ENCODE measurements at places on chromosomes 6 and 20.

GRCh38 chr6:170317718-170318117, 11.2 kb downstream of the FAM120B start:
- DNase-seq: no peak

- no peak for DNase-seq
Measured at GRCh38 chr6:167858086-167858591, 31.4 kb downstream of the AFDN start.

- DNase-seq: no peak
Measured at GRCh38 chr6:128507337-128508310, 12.8 kb downstream of the PTPRK start.

GRCh38 chr6:14618759-14619418, 501.3 kb downstream of the CD83 start:
- no peak for DNase-seq

GRCh38 chr20:32681175-32682084, 7.7 kb upstream of the C20orf203 start:
- no peak for DNase-seq

DNA sequence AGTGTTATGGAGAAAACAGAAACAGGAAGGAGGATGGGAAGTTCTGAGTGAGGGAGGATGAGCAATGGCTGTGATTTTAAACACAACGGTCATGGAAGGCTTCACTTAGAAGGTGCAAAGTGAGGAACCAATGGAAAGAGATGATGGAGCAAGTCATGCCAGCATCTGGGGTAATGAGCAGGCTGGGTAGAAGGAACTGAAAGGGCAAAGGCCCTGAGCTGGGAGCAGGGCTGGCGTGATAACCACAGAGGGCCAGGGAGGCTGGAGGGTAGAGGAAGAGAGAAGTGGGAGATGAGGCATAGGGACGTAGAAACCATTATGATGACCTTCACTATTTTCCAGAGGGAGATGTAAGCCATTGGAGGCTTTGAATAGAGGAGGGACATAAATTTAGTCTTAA, 43.6 kb downstream of the NHLRC1 start:
- no peak for DNase-seq

DNA sequence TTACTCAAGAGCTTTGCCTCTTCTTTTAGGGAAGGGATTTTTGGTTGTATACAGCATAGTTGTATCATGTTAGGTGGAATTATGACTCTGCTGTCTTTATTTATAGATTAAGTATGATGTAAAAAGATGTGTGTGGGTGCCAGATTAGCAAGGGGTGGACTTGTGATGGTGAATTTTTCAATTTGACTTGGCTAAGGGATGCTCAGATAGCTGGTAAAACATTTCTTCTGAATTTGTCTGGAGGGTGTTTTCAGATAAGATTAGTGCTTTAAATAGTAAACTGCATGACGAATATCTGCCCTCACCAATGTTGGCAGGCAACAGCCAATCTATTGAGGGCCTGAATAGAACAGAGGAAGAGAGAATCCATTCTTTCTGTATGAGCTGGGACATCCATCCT, 173.3 kb upstream of the TNFAIP3 start:
- DNase-seq: no peak

DNA sequence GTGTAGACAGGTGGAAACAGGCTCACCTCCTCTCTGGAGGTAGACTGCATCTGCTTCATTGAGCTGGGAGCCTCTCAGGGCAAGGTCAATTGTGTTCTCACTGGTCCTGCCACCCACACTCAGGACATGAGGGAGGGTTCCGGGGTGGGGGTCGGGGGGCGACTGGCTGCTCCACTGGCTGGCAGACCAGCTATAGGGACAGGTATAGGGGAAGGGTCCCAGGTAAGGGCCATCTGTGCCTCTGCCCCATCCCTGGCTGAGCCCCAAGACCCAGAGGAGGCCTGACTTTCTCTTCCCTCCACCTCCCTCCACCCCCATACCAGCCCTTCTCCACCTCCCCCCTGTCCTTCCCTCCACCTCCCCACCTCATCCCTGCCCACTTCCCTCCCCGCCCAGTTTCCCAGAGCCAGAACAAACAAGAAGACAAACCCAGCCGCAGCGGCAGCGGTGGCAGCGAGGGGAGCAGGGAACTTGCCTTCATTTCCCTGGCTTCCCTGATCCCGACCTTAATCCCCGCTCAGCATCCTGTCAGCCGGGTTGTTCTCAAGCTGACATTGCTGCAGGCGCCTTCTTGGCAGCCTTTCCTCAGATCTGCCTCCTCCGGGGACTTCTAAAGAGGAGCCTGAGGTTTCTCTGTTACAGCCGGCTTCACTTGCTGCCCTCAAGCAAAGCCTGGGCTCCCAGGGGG, 18.3 kb upstream of the FOXP4 start:
- DNase-seq: no peak

DNA sequence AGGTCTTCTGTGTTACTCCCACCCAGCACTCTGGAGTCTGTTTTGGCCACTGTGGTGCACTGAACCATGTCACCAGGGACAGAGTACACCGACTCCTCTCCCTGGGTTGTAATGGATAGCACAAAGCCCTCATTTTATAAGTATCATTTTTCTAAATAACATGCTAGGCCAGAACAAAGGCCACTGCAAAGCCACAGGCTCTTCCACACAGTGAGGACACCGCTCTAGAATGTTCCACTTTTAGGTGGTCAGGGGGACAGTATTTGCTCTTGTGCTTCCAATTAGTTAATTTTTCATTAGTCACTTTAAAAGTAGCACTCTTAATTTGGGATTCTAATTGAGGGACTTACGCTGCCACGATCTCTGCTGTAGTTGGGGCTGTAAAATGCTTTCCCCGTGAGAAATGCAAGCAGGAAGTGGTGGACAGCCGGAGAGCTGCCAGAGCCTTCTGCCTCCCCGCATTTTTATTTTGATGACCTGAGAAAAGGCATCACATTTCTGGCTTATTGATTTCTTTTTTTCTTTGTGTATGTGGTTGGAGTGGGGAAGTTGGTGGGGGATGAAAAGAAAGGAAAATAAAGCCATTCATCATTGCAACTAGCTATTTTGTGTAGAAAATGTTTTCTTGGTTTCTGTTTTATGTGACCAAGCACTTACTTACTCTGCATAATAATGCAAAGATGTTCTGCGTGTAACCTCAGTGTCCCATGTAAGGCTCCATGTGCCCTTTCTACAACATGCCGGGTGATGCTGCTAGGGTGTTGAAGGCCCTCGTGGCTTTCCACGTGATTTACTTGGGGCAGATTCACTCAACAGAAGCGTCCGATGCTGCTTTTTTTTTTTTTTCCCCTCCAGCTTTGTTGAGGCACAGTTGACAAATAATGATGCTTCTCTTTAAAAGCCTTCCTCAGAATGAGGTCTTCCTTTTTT, 195.9 kb downstream of the SASH1 start:
- no peak for DNase-seq

GRCh38 chr6:49978332-49979226, 9.2 kb upstream of the DEFB113 start:
- DNase-seq: no peak

GRCh38 chr6:111485342-111485741, 2.3 kb upstream of the REV3L start:
- no peak for DNase-seq

DNA sequence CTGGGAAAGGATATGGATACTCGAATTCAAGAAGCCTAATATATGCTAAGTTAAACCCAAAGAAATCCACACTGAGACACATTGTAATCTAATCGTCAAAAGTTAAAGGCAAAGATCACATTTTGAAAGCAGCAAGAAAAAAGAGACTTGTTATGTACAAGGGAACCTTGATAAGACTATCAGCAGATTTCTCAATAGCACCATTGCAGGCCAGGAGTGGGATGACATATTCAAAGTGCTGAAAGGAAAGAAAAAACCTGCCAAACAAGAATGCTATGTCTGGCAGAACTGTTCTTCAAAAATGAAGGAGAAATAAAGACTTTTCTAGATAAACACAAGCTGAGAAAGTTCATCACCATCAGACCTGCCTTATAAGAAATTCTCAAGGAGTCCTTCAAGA, 75.2 kb downstream of the COL21A1 start:
- DNase-seq: no peak

- DNase-seq: no peak
Measured at GRCh38 chr6:145096846-145097245, 638.5 kb downstream of the EPM2A start.

GRCh38 chr20:42082611-42083010, 464.4 kb upstream of the CHD6 start:
- DNase-seq: no peak

- DNase-seq: no peak
Measured at GRCh38 chr6:98601716-98602115, 232.7 kb upstream of the POU3F2 start.

GRCh38 chr6:81985191-81985590, 232.7 kb upstream of the TENT5A start:
- DNase-seq: no peak

DNA sequence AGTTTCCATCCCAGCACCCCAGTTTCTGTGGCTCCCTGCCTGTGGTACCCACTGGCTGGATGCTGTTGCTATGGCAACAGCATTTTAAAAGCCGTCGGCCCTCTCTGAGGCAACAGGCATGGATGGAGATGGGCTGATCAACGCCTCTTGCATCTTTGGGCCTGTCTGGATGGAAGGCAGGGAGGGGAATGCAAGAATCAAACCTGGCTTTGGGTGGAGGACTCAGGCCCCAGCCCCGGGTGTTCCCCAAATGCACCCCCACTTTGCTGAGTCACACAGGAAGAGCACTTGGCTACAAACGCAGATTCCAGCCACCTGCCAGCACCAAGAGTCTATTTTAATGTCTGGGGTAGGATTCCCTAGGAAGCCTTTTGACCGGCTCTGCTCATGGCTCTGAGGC, 45.7 kb upstream of the TGM2 start:
- DNase-seq: no peak

DNA sequence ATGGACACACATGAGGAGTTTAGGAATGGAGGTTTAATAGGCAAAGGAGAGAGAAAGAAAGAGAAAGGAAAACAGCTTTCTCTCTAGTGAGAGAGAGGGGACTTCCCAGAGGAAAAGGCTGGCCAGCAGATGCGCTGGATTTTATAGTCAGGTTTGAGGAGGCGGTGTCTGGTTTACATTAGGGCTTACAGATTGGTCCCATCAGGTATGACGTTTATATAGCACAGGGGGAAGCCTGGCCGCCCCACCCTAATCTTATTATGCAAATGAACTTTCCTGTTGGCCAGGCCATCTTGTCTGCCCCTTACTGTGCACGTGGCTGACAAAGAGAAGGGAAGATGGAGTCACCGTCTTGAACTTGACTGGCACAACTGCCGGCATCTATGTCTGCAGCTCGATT, 86.6 kb upstream of the QKI start:
- DNase-seq: no peak

GRCh38 chr20:14997791-14998190, 660.4 kb upstream of the FLRT3 start:
- no peak for DNase-seq

- DNase-seq: no peak
Measured at GRCh38 chr6:156191895-156192294, 585.3 kb upstream of the ARID1B start.

- DNase-seq: no peak
Measured at GRCh38 chr6:125190667-125191066, 37.1 kb downstream of the TPD52L1 start.

- no peak for DNase-seq
Measured at GRCh38 chr6:85015396-85015990, 251.1 kb upstream of the TBX18 start.

DNA sequence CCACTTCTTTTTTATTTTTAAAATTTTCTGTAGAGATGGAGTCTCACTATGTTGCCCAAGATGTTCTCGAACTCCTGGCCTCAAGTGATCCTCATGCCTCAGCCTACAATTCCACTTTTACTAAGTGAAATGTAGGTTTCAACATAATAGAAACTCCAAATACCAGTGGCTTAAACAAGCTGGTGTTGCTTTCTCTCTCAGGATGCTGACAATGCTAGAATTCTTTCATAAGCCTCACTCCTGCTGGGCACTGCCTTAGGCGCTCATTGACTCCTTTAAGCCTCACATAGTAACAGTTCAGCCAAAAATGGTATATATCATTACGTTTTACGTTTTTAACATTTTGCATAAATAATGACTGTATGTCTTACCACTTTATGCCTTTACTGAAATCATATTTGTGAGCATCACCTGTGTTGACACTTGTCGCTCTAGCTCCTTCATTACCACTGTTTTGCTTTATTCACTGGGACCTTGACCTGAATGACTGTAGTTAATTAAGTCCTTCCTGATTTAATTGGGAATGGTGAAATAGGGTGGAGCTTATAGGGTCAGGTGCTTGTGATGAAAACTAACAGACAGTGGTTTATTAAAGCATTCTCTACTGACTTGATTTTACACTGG, 3.9 kb upstream of the CST9 start:
- no peak for DNase-seq

DNA sequence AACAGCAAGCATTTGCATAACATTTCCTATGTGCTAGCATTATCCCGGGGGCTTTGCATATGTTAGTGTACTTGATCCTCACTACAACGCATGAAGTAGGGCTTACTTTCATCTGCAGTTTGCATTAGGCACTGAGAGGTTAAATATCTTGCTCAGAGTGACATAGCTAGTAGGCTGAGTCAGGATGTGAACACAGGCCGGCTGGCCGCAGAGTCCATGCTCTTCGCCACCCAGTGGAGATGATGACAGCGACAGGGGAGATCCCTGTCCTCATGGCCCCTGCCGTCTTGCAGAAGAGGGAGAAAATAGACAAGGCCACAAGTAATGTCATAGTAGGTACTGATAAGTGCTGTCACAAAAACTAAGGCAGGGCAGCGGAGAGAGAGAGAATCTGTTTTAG, 46.9 kb downstream of the LYRM4 start:
- no peak for DNase-seq

DNA sequence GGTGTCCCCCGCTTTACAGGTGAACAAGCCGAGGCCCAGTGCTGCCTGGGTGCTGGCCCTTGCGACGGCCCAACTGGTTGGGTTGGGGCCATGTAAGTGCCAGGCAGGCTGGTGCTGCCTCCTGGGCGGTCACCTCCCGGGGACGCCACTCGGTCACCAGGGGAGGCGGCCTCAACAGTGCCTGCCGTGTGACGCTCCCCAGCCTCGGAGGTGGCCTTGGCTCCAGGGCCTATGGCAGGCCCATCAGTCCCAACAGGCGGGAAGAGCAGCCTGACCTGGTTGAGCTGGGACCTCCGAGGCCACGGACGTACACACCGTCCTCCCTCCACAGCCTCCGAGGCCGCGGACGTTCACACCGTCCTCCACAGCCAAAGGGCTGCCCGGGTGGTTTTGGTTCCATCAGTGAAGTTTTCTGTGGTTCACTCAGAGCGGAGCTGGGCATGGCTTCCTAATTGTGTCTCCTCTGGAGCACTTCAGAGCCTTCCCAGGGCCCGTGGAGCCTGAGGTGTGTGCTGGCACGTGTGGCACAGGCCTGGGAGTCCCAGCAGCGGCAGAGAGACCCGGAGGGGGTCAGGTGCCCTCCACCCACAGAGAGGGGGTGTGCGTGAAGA, 19.3 kb upstream of the SLCO4A1 start:
- DNase-seq: no peak

GRCh38 chr20:18808712-18809111, 4.9 kb upstream of the SCP2D1 start:
- DNase-seq: no peak

All from GM12878 (cell line).